NCI-H748 treated with DMSO at 0.1 percent for 48 hours (cell line): ENCODE measurements at places on chromosomes 3 and 15.

DNA sequence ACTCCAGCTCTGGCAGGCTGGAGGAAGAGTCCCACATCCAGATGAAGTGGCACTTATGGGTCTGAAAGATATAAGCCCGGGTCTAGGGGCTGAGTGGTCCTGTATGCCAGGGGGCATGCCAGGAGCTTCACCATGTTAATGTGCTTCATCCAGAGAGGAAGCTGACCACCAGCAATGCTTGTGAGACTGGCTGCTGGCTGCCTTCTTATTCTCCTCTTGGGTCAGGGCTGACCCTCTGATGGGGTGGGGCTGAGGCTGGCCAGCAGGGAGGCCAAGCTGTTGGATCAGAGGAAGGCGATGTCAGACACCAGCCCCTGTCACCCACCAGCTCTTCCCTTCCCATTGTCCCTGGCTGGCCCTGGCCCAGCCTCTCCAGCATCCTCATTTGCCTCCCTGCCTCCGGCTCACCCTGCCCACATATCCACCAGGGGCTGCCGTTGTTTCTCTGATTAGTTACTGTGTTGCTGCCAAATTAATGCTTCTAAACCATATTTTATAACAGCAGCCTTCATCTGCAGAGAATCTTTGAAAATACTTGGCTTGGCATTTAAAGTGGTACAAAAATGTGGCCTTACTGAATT, 20.4 kb upstream of the PSTPIP1 start:
- no peak for DNase-seq

GRCh38 chr3:37963635-37964034, 27.0 kb upstream of the VILL start:
- no peak for DNase-seq

GRCh38 chr3:11948866-11949265, 55.3 kb upstream of the SYN2 start:
- DNase-seq: no peak

DNA sequence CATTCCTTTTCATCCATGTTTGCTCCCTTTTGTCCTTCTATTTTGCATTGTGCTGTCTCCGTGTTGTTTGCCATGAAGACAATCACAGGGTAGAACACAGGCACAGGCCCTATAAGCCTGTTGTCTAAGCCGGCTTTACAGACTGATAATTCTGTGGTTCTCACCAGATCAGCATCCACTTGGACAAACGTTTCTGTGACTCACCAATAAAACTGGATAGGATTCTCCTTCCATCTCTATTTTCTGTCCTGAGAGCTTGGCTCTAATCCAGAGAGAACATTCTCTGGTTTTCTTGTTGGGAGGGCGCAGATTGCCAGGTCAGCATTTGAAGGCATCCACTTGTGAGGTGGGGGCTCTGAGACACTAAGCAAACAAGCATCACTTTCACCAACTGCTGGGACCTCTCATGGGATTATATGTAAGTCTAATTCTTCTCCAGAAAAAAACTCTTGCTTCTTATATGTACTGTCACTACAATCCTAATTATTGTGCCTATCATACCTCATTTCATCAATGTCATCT, 101.6 kb downstream of the ERC2 start:
- DNase-seq: no peak

DNA sequence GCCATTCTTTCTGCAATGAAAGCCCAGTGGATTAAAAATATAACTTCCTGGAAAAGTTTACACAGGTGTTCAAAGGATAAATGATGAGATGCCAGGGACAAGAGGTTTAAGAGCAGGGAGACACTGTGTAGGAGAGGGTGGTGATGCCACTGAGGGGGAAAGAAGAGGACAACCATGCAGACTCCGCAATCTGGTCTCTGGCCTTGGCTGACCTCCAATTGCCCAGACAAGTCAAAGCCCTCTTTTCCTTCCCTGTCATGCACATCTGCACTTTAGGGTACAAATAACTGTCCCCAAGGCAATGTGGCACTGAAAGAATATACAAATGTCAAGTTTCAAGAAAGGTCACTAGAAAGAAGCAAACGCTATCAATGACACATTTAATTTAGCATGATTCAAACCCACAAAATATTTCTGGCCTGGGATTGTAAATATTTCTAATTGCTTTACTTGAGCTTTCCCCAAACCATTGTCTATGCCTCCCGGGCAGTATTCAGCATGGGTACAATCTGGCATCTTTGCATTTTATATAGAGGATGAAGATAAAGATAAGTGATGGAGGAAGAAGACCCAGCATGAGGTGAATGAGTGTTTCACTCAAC, 319.4 kb downstream of the PLCL2 start:
- no peak for DNase-seq

- no peak for DNase-seq
Measured at GRCh38 chr3:86869566-86869965, 121.4 kb downstream of the VGLL3 start.

GRCh38 chr3:65484964-65485363, 553.8 kb downstream of the MAGI1 start:
- peak; percentile 11 for DNase-seq

GRCh38 chr15:37574985-37575384, 359.5 kb upstream of the TMCO5A start:
- DNase-seq: no peak

DNA sequence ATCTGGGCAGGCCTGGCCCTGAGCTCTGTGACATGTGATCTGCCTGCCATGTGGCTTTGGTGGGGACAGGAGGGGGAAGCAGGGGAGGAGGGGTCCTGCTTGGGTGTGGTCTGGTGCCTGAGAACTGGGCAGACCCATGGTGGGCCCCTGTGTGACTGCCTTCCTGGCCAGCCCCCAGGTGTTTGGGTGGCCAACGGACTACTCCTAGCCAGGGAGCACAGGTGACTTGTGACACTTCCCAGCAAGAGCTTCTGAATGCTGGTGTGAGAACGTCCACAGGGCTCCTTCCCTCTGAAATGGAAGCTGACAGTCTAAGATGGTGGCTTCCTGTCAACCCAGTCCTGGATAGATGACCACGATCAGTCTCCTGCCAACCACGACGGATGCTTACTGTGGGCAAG, 136.1 kb upstream of the MEF2A start:
- no peak for DNase-seq

GRCh38 chr3:187689984-187690383, 12.4 kb downstream of the RTP2 start:
- no peak for DNase-seq

- DNase-seq: no peak
Measured at GRCh38 chr15:93249623-93250022, 160.6 kb upstream of the RGMA start.

DNA sequence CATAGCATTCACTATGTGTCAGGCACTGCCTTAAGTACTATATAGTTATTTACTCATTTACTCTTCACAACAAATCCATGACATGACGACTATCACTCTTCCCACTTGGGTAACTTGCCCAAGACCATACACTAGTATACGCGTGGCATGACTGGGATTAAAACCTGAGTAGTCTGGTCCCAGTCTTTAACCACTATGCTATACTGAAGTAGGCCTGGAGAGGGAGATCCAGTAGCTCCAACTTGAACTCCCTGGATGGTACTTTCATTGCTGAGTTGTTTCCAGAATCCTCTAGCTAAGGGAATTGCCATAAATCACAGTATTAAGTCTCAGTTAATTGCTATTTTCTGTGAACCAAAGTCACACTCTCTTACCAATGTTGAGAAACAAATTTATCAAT, 116.2 kb upstream of the LSAMP start:
- no peak for DNase-seq

DNA sequence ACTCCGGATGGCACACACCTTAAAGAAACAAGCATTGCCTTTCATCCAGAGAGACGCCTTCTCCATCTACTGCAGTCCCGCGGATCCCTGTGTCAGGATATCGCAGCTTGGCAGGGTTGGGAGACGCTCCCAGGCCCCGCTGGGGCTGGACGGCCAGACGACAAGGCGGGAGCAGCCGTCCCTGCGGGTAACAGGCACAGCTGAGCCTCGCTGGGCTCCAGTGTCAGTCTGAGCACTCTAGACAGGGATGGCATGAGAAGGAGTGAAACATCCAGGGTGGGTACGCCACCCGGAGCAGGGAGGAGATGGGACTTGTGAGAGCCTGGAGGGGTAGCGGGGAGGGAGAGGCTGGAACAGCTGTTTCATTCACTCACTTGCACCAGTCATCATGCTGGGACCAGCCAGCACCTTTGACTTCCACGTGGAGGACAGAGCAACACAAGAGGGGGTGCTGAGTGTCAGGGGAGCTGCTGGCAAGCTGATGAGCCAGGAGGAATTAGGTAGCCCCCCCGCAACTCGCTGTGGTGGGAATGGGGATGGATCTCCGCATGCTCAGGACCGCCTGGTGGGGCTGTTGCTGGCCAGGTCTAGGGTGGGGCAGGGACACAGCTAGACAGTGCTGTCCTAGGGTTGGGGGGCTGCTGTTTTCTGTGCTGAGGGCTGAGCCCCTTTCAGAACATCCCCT, 31.6 kb upstream of the SNRPA1 start:
- no peak for DNase-seq

DNA sequence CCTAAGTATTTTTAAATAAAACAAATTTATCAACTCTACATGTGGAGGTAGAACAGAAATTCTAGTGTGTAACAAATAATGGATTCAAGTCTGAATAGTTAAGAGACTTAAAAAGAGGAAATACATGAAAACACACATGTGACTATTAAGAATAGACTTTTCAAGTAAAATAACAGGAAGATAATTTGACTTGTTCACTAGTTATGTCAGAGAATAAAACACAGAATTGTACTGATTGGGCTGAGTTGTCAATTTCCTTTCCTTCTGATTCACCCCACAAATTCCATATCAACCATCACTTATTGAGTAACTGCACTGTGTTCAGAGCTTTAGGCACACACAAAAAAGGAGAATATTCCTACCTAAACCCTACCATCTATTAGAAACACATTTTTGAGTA, 557.2 kb downstream of the TUSC7 start:
- DNase-seq: no peak

DNA sequence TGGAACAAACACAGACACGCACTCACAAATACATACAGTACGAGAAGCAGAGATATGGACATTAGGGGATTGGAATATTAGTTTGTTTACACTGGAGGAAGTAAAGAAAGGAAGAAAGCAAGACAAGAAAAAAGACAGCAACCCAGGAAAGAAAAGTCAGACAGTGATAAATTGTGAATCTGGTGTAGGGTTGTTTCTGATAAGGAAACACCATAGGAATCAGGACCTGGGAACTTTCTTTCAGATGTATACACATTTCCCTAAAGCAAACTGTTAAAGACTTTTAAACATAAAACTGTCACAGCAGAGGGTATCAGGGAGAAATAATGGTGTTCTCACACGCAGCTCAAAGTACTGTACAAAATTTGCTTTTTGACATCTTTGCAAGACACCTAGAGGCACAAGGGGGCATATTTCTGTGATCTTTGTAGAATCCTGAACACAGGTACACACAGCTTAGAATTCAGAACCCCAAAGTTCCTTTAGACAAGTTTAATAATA, 153.7 kb downstream of the TUSC7 start:
- DNase-seq: no peak

- no peak for DNase-seq
Measured at GRCh38 chr3:104198131-104198530, 1168.6 kb upstream of the ALCAM start.

GRCh38 chr15:60428935-60429334, 31.1 kb upstream of the ANXA2 start:
- DNase-seq: no peak

DNA sequence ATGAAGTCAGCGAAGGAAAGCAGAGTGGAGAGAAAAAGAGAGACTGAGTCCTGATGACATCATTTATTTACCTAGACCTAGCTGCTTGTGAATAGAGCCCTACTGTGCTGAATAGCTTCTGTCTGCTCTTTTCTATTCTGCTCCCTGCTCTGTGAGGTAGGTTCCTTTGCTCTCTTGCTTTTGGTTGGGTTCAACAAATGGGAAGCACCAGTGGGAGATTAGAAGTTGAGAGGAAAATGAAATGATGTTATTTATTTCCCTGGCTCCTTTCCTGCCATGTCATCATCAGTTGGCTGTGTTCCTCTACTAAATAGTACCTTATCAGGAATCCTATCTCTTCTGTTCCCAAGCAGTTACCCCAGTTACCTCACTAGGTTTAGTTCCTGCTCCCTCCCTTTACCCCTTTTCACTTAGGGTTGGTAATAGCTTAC, 23.5 kb downstream of the DTWD1 start:
- DNase-seq: no peak

DNA sequence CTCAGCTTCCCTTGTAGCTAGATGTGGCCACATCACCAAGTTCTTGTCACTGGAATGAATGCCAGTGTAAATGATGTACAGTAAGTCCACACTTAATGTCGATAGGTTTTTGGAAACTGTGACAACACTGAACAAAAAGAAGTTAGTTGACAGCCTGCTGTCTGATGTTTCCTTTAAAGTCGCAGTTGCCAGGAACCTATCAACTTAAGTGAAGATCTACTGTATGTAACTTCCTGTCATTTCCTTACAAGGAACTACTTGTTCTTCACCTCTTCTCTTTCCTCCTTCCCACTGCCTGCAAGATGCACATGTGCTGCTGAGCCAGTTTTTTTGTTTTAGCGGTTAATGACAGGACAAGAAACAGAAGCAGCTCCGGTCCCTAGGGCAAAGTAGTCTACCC, 44.6 kb downstream of the HDGFL3 start:
- DNase-seq: no peak

DNA sequence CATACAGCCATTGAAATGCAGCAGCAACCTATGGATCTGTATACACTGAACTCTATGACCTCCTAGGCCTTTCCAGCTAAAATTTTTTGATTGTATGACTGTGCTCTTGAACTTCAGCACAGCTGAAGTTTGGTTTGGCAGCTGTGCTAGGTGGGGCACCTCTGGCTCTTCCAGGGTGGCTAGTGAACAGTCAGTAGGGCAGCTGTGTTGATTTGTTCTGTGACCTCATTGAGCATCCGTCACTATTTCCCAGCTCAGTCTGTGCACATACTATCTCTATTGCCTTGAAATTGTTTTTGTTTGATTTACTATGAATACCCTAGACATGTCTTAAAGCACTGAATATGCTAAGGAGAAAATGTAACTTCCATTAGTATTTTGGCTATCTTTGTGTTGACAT, 363.2 kb upstream of the NAALADL2 start:
- no peak for DNase-seq

- no peak for DNase-seq
Measured at GRCh38 chr3:45034612-45035252, 8.6 kb downstream of the CLEC3B start.

GRCh38 chr3:58349792-58350626, 17.3 kb downstream of the PXK start:
- no peak for DNase-seq

GRCh38 chr3:124986192-124987143, 51.9 kb upstream of the MUC13 start:
- DNase-seq: no peak

- no peak for DNase-seq
Measured at GRCh38 chr3:160398820-160399124, 253 bp downstream of the IFT80 start.
